Activated T-helper 9 cell treated with anti-CD3 and anti-CD28 coated beads, Interleukin-2, amount 50 U/mL, for 16 hours (primary cell): ENCODE measurements at places on chromosomes 1 and 21.

DNA sequence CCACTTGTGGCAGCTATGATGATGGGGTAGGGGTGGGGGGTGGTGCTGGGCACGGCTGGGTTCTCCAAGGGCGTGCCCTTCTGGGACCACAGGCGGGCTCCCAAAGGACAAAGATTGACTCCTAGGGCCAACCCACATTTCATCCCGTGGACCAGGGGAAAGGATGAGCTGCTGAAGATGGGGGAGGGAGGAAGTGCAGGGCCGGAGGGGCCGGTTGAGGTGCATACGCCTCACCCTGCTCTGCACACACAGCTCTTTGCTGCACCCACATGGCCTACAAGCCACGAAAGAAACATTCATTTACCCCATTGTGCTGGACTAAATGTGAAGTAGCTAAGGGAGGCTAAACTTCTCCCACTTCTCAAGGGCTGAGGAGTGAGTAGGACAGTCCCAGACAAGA, 34.2 kb upstream of the GNPAT start:
- no peak for DNase-seq

DNA sequence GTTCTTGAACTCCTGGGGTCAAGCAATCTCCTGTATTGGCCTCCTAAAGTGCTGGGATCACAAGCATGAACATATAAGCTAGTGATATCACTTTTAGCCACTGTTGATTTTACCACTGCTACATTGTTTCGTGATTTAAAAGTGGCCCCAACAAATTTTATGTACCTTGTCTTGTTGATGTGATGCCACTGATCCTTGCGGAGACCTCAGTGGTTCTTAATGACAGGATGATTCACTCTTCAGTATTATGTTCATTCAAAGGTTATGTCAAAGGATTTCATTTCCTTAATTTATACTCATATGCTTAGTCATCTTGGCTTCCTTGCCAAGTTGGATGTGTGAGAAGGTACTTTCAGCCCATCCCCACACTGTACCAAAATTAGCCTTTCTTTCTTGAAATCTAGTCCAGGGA, 12.1 kb downstream of the PRKACB start:
- no peak for DNase-seq

DNA sequence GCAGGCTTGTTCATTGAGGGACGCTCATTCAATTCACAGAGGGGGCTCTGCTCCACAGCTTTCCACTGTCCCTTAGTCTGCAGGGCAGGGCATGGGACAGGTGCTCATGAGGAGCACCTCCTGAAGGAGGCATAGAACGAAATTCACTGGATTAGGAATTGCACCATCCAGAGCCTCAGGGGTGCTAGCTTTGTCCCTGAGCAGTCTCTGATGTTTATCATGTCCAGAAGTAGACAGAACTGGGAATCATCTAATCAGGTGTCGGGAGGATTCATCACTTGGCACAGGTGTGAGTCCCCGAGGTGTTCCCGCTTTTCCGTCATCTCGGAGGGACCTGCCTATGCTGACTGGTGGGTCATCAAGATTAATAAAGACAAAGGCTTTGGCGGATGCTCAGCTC, 321.4 kb downstream of the AJAP1 start:
- no peak for DNase-seq

GRCh38 chr21:28252928-28253327, 739.7 kb downstream of the LTN1 start:
- DNase-seq = no peak

- no peak for DNase-seq
Measured at GRCh38 chr1:17080880-17081279, 27.0 kb upstream of the SDHB start.

DNA sequence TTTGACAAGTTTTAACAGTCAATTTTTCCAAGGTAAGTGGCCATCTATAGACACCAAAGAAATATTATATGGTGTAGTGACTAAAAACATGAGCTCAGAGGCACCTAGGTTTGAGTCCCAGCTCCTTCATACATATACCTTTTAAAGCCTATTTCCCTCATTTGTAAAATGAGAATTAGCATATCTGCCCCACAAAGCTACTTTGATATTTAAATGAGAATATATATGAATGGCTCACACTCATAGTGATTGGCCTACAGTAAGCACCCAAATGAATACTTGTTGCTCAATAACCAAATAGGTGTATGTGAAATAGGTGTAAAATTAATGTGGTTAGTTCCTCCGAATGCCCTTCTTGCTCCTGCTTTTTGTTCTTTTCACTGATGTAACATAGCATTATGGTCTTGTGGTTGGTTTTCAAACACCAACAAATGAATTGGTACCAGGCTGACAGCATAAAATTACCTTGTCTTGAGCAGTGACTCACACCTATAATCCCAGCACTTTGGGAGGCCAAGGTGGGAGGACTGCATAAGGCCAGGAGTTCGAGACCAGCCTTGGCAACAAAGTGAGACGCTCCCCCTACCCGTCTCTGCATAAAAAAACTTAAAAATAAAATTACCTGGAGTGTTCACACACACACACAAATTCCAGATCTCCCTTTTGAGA, 25.3 kb downstream of the CNIH4 start:
- no peak for DNase-seq

- no peak for DNase-seq
Measured at GRCh38 chr1:185917646-185918045, 183.5 kb downstream of the HMCN1 start.

DNA sequence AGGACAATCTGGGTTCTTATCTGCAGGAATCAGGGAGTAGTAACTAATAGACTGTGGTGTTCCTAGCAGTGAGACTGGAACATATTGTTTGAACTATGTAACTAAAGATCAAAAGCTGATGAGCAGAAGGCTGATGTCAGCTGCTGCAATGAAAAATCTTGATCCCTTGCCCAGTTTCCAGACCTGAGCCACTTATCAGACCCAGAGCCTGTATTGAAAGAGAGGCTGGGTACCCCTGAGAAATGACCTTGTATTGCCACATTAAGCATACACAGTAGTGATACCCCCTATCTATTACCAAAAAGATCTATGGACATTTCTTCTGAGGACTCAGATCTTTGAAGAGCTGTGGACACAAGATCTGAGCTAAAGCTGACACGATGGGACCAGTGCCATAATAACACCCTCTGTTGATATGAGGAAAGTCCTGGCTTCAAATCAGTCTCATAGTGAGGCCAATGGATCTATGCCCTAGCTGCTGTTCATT, 178.0 kb upstream of the GALNT2 start:
- DNase-seq = no peak

- DNase-seq = no peak
Measured at GRCh38 chr1:147077936-147078605, 94.2 kb downstream of the PRKAB2 start.

- no peak for DNase-seq
Measured at GRCh38 chr1:184112176-184112948, 60.8 kb downstream of the TSEN15 start.

DNA sequence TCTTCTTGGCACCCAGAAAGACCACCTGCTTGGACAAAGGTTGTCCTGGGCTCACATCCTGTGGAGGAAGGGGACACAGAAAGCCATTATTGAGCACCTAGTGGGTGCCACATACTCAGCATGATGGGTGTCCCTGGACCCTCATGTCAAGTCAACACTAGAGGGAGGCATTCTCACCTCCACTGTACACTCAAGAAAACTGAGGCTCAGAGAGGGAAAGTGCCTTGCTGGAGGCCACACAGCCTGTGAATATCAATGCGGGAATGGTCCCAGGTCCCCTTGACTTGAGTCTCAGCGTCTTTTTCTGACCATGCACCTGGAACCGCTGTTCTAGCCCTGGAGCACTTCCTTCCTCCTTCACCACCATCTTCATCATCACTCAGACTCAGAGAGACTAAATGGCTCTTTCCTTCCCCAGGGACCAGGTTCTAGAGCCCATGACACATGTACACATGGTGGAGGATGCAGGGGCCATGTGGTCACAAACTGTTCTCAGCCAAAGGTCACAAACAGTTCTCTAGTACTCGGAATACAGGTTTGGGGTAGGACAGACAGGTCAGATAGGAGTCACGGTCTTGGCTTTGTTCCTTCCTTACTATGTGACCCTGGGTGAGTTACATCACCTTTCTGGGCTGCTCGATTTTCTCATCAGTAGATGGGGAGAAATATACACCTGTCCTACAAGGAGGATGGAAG, 89.2 kb upstream of the WNT4 start:
- no peak for DNase-seq

DNA sequence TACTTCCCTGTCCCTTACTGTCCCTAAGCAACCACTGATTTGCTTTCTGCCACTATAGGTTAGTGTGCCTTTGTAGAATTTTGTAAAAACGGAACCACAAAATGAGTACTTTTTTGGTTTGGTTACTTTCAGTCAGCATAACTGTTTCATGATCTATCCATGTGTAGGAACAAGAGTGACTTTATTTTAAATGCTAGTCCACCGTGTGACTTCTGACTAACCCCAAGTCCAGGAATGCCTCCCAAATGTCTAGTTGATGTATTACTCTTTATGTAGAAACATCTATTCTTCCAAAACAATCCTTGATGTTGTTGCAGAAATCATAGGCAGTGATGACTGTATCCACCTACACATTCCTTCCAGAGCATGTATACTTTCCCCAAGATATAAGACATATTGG, 21.3 kb downstream of the ATPAF1 start:
- DNase-seq = no peak

DNA sequence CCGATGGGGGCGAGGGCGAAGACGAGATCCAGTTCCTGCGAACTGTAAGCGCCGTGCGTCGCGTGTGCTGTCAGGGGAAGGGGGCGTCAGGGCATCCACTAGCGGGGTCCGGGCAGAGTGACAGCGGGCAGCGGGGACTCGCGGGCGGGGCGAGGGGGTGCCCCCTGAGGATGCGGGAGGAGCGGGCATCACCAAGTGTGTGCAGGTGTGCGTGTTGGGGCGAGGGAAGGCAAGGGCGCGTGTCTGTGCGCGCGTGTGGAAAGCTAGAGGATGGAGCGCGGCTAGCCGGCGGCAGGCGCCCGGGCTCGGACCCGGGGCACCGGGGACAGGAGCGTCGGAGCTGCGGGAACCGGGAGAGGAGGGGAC, 525 bp downstream of the RYR2 start:
- no peak for DNase-seq

DNA sequence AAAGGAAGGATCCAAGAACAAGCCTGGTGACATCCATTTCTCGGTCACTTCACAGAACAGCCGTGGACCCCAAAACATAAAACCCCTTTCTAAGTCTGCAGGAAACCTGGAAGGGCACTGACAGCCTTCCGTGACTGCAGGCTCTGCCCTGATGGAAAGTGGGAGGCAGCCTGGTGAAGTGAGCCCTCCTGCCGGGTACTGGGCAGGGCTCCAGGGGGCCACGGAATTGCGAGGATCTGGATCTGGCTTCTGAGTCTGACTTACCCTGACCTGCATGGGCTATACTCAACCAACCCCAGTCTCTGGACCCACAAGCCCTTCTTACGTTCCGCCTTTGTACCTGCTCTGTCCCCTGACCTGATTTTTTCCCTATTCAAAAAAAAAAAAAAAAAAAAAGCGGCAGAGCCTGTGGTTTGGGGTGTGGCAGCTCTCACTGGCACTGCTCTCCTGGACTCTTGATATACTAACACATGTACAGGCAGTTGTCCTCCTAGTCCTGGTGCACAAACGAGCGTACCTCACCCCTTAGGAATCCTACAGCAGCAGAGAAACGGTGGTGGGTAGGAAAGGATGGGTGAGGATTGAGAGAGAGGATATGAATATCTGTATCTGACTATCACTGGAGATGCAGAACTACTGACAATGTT, 82.9 kb downstream of the BEND5 start:
- DNase-seq = no peak

- DNase-seq = no peak
Measured at GRCh38 chr21:16437586-16437985, 707.8 kb downstream of the USP25 start.

GRCh38 chr1:58596631-58597052, 19.6 kb upstream of the TACSTD2 start:
- DNase-seq = no peak

GRCh38 chr1:95849439-95849838, 615.4 kb downstream of the RWDD3 start:
- DNase-seq = no peak

DNA sequence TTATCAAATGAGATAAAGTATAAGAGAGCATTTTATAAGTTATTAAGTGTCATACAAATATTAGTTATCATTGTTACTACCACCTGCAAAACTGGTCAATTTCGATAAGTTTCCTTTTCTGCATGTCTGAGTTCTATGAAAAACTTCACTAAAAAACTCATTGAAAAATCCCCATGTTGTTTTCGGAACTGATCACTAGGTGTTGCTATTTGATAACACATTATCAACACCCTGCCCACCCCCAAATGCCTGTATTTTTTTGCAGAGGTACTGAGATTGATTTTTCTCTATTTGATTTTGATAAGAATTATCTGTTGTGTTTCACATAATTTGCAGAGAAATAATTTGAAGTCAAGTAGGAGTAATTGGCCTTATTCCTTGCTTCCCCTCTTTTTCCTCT, 22.1 kb upstream of the DISP1 start:
- no peak for DNase-seq

GRCh38 chr1:40633931-40634376, 31.5 kb downstream of the RIMS3 start:
- DNase-seq = no peak

DNA sequence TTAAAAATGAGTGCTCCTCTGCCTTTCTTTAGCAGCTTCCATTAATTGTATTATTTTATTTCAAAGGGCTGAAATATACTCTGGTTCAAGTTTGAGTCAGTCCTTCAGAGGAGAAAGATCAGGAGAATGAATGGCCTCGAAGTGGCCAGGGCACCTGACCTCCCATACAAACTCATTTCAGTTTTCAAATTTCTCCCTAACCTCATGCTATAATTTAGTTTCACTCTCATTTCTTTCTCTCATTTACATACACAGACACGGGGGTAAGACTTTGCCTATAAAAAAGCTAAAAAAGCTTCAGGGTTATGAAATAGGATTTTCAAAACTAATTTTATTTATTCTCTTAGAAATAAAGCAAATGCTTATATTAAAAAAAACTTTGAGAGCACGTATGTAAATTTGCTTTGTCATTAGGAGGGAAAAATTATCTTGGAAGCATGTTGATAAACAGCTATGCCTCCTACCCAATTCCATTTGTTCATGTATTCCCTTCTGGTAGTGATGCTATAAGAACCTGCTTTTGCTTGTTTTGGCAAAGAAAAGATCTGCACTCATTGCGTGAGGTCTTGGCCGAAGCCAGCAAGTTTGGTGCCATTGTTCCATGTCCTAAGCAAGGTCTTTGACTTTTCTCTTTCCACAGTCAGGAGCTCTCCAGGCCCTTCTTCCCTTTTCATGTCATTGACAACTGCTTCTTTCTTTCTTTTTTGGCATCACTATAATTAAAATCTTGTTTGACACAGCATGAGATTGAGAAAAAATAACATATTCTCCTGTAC, 80.4 kb upstream of the LRRC53 start:
- no peak for DNase-seq

DNA sequence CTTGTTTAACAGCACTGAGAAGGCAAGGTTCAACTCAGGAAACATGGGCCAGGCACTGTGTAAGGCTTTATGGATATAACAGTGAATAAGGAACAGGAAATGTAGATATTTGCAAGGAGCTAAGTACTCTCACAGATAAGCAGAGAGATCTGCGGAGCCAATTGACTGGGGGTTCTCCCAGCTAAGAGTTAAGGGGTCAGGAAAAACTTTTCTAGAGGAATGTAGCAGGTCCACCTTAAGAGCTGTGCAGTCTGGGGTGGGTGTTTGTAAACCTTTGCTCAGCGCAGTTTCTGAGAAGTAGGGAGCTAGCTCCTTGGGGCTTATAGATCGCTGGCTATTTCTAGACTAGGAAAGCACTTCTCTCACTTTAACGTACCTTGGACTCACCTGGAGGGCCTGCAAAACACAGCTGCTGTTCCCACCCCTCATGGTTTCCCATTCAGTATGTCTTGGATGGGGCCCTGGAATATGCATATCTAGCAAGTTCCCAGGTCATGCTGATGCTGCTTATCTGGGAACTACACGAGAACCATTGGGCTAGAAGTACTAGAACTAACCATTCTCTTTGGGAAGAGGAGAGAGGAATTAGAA, 51.7 kb downstream of the TLCD4 start:
- DNase-seq = no peak
